ENCODE measurements at places on chromosomes 12 and 14.

GRCh38 chr14:70000601-70001000, 121.4 kb downstream of the SMOC1 start:
- no peak for DNase-seq

GRCh38 chr14:32939254-32940065, 781 bp downstream of the NPAS3 start:
- peak; percentile 76 for DNase-seq

- DNase-seq = no peak
Measured at GRCh38 chr14:30345511-30345910, 213.4 kb upstream of the G2E3 start.

GRCh38 chr14:89432226-89432625, 15.2 kb upstream of the FOXN3 start:
- DNase-seq = no peak

GRCh38 chr12:113473942-113474341, 2.3 kb upstream of the LHX5 start:
- DNase-seq = no peak

DNA sequence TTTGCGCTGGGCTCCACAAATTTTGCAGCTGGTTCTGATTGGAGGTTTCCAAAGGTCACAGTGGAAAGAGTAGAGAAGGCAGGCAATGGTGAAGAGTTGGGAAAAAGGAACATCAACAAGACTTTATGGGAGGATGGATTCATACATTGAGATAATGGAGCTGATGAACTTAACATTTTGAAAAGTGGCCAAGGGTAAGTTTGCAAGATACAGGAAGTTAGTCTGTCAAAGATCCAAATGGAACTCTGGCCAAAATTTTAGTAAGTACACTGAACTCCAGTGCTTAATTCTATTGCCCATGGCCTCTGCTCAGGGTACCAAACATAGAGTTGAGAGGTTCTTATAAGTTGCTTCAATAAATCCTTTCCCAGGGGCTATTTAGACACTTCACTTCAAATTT, 15.6 kb downstream of the CCER1 start:
- DNase-seq = no peak

DNA sequence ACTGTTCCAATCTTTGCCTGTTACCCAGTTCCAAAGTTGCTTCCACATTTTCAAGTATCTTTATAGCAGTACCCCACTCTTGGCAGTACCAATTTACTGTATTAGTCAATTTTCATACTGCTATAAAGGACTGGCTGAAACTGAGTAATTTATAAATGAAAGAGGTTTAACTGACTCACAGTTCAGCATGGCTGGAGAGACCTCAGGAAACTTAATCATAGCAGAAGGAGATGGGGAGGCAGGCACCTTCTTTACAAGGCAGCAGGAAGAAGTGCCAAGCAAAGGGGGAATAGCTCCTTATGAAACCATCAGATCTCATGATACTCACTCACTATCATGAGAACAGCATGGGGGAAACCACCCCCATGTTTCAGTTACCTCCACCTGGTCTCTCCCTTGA, 215.0 kb downstream of the SNAPC1 start:
- no peak for DNase-seq

DNA sequence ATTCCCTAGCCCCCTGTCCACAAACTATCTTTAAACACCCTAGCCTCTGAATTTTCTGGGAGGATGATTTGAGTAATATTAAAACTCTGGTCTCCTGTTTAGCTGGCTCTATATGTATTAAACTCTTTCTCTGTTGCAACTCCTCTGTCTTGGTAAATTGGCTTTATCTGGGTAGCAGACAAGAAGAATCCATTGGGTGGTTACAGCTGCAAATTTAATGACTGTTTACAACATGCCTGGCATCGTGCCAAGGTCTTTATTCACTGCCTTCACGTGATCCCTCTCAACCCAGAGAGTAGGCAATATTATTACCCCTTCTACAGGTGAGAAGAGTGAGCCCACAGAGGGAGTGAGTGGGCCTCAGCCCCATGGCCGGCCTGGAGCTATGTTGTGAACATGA, 77.8 kb upstream of the MYL2 start:
- no peak for DNase-seq

DNA sequence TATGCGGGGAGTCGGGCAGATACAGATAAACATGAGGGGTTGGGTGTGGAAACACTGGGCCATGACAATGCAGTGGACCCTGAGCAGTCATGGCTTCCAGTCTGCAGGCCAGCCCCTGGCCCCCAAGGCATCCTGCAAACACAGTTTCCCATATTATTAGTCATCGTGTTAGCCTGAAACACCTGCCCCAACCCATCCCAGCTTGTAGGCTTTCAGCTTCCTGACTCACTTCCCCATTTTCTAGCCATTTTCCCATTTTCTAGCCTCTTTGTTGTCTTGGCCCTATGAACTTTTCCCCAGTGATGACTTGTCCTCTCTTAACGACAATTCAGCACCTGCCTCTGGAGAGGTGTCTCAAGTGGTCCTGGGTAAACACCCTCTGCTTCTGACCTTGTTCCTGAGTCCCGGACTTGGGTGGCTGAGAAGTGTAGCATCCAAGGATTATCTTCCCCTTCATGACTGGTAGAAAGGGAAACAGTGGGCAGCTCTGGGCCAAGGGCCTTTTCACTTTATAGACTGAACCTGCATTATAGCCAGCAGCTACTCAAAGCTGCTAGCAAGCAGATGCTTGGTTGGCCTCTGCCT, 4.3 kb upstream of the PGF start:
- no peak for DNase-seq

- DNase-seq = peak; percentile 87
Measured at GRCh38 chr14:96100161-96101064, 61.3 kb downstream of the C14orf132 start.

DNA sequence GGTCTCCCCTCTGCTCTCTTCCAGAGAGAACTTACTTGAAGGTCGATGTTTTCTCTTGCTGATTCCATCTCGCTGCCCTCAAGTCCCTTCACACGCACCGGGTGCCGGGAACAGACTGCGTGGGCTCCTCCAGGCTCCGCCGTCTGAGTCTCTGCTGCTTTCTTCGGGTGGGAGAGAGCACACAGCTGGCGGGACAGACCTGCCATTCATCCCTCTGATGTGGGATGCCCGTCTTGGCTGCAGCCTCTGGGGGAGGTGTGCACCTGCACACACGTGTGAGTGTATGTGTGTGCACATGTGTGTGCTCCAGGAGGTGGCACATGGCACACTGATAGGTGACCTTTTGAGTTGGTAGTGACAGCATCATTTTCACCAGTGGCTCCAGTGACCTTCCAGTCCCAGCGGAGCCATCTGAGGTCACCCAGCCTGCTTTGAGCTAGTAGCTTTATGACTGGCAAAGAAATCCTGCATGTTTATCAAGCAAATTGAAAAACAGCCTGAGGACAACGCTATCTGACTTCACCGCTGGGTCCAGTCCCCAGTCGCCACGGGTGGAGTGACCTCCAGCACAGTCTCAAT, at the start of gene NINJ2:
Gene NINJ2 (minus strand): TSS at position 153 of the 579 bp plus-strand sequence. CDS start 85 bp downstream, at position 68.
- DNase-seq = no peak

DNA sequence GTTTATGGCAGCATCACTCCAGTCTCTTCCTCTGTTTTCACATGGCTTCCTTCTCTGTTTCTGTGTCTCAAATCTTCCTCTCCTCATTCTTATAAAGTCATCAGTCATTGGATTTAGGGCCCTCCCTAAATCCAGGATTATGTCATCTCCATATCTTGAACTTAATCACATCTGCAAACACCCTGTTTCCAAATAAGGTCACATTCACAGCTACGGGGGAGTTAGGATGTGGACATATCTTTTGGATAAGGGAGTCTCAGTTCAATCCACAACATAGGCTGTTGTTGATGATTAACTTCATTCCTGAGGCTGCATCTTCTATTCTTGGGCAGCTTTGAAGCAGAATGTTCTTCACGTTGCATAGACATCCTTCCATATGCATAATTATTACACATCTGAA, 40.3 kb upstream of the NTF3 start:
- DNase-seq = no peak

DNA sequence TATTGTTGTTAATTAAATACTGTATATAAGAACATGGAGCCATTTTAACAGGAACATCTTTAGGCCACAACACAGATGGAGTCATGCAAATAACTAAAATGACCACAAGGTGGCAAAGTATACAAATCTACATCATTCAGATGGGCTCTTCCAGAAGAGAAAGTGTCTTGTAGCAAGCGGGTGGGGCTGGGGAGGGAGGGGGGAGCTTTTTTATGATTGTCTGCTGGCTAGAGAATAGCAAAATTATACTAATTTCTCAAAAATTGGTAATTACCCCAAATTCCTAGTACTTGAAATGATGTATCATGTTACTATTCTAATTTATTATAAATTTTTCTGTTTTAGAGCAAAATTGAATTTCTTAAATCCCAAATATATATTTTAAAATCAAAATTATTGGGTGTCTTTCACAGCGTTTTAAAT, 378.7 kb downstream of the PRKD1 start:
- DNase-seq = peak; percentile 53

GRCh38 chr14:104892531-104893434, 27.7 kb downstream of the CEP170B start:
- no peak for DNase-seq

DNA sequence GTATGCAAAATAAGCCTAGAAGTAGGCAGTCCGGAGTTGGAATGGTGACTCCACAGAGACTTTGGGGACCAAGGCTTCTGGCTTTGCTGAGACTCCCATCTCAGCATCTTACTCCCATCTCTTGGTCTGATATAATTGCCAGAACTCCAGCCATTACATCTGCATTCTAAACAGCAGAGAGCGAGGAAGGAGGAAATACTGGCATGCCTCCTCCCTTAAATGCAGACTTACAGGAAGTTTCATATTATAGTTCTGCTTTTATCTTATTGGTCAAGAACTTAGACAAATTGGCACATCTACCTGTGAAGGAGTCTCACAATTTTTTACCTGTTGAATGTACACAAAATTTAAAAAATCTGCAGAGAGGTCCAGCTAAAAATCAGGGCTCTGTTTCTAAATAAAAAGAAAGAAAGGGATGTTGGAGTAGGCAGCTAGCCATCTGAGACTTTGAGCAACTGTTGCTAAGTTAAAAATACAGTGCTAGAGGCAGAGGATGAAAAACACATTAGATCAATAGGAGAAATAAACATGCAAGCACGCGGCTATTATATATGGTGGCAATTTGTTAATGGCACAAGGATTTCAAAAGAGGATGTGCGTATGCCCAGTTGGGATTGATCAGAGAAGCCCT, 209.9 kb upstream of the HMGA2 start:
- DNase-seq = no peak
